NCI-H1417 (cell line): ENCODE measurements at places on chromosomes 2 and 18.

DNA sequence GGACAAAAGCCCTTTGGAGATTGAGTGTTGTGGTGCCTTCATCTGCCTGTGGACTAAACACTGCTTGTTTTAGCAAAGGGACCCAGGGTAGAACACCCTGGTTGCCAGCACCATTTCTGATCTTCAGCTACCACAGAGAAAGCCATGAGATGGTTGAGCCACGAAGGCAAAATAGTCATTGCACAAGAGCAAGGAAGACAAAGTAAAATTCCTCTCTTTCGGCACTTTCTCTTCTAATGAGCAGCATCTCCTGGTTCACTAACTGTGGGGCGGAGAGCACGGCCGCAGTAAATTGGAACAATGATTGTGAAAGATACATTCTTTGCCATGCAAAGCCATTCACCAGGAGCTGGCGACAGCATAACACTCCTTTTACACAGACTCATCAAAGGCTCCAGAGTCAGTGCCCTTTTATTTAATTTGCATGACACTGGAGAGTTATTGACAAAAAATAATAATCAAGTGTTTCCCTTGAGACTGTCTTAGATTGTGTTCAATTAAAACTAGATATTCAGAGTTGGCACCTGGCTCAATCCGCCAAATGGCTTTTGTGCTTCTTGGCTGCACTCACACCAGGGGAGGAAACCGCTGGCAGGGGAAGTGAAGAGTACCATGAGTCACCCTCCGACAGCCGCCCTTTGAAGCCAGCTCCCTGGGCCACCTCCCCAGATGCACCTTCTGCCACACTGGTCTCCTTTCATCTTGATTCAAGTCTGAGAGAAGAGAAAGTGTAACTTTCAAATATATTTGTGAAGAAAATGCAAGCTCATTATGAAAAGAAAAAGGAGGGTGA, 100.5 kb upstream of the MEIS1 start:
- peak; percentile 55 for DNase-seq

- DNase-seq: no peak
Observed at GRCh38 chr2:149926149-149926548, 338.6 kb upstream of the MMADHC start.

DNA sequence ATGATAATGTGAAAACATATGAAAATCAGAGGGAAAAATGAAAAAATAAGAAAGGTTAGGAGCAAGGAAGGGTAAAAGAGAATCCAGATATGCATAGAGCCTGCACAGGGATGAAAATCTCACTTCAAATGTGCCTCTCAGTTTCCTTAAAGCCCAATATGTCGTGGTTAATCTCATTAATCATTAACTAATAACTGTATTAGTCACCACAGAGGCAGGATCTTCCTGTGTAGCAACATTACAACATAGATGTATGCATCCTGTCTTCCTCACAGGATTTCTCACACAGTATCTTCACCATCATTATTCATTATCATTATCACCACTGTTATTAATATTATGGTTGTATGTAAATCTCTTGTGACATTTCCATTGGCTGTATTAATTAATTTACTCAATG, 361.2 kb upstream of the SOX11 start:
- DNase-seq: no peak

- DNase-seq: no peak
Observed at GRCh38 chr2:100235098-100235497, 87.2 kb downstream of the LONRF2 start.

DNA sequence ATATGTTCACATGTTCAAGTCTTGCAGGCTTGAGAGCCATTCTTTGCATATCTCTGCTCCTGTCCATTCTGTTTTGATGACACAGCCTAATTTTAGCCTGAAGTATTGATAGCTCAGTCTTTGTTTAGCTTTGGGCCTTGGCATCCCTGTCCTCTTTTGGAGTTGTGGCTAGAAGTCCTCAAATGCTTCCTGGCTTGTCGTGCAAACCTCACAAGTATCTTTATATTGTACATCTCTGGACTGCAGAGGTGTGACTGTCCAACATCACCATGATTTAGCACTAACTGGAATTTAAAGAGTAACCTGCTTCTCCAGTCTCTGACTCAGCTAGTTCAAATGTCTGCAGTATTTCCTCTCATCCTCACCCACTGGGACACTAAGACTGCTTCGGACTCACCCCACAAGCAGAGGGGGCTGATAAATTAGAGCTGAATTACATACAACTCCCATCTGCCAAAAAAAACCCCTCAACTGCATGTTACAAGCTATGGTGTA, 11.7 kb downstream of the PFN4 start:
- no peak for DNase-seq

DNA sequence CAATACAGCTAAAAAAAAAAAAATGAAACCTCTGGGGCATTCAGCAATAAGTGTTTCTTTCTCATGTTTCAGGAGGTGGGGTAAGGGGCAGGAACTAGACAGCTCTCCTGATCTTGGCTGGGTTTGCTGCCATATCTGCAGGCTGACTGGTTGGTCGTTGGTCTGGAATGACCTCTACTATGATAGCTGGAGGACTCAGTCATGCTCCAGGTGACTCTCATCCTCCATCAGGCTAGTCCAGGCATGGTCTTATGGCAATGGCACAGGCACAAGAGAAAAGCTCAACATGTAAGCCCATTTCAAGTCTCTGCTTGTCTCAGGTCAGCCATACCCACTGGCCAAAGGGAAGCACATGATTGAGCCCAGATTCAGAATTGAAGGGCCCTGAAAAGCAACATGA, 9.5 kb upstream of the SLC1A4 start:
- DNase-seq: no peak

DNA sequence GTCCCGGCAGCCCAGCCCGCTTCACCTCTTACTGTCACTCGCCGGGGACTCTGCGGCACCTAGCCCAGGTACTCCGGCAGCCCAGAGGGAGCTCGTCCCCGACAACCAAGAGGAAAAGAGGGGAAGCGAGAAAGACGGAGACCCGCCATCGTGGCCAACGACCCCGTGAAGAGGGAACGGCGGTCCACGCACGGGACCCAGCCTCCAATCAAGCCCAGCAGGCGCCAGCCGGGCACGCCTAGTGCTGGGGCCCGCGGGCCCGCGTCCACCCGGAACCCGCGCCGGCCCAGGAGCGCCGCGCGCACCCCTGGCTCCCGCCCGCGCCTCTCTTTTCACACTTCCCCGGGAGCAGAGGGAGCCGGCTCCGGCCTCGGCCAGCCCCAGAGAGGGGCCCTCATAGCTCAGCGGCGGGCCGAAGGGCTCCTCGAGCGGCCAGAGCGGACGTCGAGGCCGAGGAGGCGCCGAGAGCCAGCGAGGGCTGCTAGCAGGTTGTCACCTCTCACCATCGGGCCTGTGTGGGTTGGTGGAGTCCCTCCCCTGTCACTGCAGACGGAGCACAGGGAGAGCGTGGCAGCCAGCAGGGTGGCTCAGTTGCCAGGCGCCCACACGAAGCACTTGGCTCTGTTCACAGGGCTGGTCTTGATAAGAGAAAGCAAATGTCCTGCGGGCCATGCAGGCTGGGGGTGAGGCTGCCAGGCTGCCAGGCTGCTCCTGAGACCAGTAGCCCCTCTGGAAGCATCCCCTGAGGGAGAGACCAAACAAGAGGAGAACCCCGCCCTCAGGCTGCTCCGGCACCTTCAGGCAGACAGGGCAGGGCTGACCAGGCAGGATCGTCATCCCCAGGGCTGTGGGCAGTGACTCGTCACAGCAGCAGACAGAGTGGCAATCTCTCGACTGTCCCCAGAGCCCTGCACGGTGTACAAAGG, 36.9 kb upstream of the KLF11 start:
- peak; percentile 94 for DNase-seq

DNA sequence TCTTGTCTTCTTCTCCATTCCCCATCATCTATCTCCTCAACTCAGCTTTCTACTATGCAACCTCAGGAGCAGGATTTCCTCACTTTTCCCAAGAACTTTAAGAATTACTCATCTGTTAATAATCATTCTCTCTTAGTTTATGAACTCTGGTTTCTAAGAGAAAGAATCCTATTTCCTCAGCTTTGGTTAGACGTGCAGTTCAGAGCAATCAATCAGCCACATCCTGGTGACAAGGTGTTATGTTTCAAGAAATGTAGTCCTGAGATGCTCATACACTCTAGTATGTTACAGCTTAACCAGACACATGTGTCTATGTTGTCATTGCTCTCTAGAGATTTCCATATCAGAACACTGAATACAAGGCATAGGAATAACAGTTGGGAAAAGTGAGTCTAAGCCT, 277.9 kb downstream of the MBD2 start:
- no peak for DNase-seq
